Right atrium auricular region (tissue), 2 donors: ENCODE measurements at places on chromosomes 11 and 22.

DNA sequence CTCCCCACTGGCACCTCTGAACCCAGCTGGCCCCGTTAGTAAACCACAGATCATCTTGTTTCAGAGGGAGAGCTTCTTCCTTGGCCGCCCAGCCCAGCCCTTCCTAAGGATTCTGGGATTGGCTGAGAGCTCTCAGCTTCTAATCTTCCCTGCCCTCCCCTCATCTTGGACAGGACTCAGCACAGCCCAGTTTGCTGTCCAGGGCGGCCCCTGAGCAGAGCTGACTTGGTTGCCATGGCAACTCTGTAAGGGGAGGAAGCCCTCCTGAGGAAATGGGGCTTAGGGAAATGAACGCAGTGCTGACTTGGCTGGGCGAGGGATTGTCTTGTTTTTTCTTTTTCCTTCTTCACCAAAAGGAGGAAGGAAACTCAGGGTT, 4.6 kb downstream of the APOL4 start:
- DNase-seq = peak; percentile 74

- no peak for DNase-seq
These were observed 22.8 kb upstream of the PPFIA1 start for GRCh38 chr11:70247710-70248072.

DNA sequence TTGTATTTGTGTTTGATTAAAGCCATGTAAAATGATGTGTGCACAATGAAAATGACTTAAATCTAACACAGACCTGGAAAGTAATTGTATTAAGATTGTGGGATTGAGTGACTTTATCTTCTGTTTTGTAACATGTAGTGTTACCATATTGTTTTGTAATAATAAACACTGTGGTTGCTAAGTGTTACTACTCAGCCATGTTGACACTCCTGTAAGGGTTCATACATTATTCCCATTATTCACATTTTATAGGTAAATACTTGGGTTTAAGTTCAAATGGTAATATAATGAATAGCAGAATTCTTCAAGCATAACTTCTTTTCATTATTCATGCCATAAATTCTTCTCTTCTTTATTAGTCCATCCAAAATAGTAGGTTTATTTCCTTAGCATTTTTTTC, 69.0 kb downstream of the ZC3H12C start:
- DNase-seq = no peak

DNA sequence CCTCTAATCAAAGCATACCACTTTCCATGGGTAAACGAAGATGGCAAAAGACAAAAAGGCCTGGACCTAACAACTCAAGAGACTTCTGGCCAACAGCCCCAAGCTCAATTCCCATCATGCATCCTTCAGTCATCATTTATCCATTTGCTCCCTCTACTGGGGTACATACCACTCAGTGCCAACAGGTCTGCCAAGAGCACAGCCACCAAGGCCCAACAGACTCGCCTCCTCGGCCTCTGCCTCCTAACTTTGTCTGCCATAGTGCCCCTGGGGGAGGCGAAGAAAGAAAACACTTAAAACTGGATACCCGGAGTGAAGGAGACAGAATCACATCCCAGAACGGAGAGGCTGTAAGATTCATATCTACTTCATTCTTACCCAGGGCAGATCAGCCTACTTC, 1.1 kb downstream of the HYOU1 start:
- no peak for DNase-seq

GRCh38 chr11:44357711-44358110, 47.8 kb upstream of the ALX4 start:
- no peak for DNase-seq

DNA sequence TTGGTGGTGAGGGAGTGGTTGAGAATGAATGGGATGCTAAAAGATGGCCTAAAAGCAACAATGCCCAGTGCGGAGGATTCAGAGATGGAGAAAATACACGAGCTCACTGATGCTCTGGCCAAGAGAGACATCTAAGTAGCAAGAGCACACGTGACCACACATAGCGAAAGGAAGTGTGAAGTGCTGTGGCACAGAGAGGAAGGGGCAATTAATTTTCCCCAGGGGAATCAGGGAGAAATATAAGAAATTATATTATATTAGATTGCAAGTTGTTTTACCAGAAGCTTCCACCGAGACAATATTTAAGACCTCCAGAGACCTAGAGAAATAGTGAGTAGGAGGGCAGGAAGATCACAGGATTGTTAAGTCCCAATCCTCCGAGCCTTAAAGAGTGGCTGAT, 80.6 kb downstream of the RCN1 start:
- DNase-seq = no peak

- no peak for DNase-seq
These were observed 643.9 kb downstream of the BRD1 start for GRCh38 chr22:49183826-49184216.

GRCh38 chr22:46173152-46173551, 22.8 kb downstream of the PPARA start:
- no peak for DNase-seq

GRCh38 chr11:79081471-79082031, 359.3 kb downstream of the TENM4 start:
- DNase-seq = no peak

GRCh38 chr22:27420817-27421361, 380.7 kb downstream of the MN1 start:
- peak; percentile 96 for DNase-seq

GRCh38 chr22:44372611-44373010, 59.9 kb upstream of the SHISAL1 start:
- no peak for DNase-seq

DNA sequence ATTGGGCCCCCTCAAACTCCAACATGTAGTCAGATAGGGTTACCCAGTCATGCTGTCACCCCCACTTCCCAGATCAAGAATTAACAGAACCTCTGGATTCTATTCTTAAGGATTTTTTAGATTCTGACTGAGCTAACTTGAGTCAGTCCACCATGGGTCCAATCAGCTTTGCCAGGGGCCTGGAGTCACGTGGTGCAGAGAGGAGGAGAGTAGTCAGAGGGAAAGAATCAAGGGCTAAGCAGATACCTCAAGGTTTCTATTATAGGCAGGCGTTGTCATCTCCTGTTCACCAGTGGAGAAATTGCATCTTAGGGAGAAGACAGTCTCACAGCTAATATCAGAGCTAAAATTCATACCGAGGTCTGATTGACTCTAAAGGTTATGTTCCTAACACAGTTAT, 28.2 kb downstream of the FZD4 start:
- DNase-seq = no peak

- no peak for DNase-seq
These were observed 134.5 kb downstream of the PLEKHA7 start for GRCh38 chr11:16879690-16880089.

- no peak for DNase-seq
These were observed 161.9 kb downstream of the INSC start for GRCh38 chr11:15276621-15277020.

DNA sequence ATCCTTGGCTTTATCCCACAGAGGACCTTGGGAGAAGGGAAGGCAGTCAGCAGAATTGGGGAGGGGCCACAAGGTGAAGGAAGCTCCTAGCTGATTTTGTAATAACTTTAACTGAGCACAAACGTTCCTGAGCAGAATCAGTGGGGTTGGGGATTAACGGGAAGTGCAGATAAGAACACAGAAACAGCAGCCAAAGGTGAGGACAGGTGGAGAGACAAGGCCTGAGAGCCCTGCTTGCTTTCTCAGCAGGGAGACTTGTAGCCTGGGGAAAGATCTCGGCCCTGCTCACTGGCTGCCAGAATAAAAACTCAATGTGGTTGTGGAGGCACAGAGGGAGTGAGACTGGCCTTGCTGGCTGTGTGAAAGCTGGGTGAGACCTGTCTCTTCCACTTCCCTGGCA, 265.2 kb upstream of the FAT3 start:
- DNase-seq = no peak

DNA sequence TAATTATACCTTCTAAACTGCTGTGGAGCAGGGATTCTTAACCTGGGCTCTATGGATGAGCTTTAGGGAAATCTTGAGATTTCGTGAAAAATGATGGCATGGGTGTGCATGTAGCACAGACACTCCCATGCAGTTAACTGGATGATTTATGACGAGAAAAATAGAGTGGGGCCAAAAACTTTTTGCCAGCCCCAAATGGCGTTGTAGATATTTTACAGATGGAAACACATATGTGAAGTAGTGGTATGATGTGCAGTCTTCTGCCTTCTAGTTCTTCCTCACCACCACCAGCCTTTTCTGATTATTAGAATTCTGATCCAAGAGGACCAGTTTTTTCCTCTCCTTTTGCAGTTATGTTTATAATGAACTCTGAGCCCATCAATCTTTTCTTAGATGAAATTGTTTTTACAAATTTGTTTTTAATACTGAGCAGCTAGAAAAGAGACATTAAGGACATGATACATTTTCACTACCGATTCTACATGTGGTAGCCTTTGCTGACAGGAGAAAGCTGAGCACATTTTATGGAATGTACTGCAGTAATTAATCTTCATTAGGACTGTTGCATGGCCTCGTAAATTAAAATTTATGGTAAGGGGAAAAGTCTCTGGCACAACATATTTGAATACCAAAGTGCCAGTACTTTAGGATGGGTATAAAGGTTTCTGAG, 261.4 kb downstream of the DDX10 start:
- no peak for DNase-seq

DNA sequence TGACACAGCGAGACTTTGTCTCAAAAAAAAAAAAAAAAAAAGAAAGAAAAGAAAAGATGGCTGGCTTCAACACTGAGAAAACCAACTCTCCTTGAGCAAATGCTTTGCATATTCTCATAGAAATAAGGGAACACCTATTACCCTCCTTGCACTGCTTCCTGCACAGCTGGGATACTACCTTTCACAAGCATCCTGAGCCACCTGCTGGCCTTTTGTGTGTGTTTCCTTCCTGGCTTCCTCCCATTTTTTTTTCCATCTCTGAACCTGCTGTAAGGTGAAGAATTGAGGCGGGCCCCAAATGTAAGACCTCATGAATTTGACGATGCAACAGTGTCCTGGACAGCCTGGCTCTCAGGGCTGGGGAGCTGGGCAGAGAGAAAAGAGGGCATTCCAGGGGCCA, 1.9 kb upstream of the RFPL3 start:
- DNase-seq = no peak

- DNase-seq = no peak
These were observed 19.3 kb upstream of the ST3GAL4 start for GRCh38 chr11:126336138-126336541.

DNA sequence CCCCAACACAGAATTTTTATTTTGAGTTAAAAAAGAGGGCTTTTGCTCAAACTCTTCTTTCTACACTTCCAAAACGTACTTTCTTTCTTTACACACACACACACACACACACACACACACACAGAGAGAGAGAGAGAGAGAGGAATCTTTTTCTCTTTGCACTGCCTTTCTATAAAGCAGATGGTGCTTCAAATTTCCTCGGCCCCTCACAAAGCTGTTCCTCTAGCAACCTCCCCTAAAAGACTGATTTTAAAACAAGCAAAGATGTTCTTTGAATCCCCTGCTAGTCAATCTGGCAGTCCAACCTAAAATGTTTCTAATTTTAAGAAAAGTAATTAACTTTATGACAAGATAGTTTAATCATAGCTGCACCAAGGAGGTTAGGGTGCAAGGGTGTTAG, 2.7 kb upstream of the ANO3 start:
- no peak for DNase-seq

GRCh38 chr11:10265936-10266335, 28.1 kb downstream of the SBF2 start:
- DNase-seq = no peak

- no peak for DNase-seq
These were observed 222.5 kb downstream of the SOX6 start for GRCh38 chr11:16133867-16134266.

DNA sequence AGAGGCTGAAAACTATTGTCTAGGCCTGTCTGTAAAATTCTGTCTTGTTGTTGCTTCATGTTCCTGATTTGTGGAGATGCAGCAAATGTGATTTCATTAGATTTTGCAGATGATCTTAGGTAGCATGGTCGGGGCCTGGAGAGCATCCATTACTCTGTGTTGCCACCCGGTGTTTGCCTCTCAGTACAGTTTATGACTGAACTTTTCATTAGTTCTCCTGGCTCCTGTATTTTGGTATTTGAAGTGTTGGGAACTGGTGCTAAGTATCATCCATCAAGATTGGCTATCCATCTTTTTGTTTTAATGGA, 7.7 kb downstream of the YWHAH start:
- DNase-seq = no peak

DNA sequence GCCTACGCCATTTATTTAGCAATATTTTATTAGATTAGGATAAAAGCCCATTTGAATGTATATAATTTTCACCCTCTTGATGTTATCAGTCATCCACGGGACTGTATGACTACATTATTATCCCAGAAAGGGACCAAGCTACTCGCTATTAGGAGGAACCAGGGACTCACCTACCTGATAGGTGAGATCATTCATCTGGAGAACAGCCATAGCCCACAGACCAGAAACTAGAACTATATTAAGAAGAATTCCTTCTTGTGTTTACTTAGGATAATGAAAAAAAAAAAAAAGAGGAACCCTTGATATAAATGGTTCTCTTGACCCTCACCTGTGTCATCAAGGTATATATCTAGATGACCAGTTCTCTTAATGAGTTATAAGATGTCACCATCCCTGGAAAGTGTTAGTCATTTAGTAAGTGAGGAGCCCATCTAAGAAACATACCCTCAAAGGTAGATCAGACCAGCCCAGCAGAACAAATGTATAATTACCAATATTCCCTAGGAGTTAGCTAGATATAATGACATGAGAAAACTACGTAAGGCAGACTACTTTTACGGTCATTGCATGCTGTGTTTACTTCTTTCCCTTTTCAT, 8.0 kb downstream of the SIK3 start:
- DNase-seq = no peak
